ENCODE measurements at places on chromosomes 13 and 19.
A peak's percentile ranks its signal among the peaks of the same experiment; 100 is the strongest.

DNA sequence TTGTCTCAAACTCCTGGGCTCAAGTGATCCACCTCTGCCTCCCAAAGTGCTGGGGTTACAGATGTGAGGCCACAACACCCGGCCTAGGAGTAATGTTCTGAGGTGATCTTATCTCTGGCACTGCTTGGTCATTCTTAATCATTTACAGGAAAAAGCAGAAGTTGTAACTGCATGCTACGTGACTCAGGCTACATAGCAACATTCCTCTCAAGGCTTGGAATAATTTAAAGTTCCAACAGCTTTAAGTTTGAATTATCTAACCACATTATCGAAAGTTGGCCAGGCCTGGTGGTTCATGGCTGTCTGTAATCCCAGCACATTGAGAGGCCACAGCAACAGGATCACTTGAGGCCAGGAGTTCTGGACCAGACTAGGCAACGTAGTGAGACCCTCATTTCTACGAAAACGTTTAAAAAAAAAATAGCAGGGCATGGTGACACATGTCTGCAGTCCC is 3.9 kb upstream of the B9D2 start:
- DNase-seq, result no peak

GRCh38 chr19:342801-343421 is 1.7 kb downstream of the MIER2 start:
- DNase-seq, result no peak

DNA sequence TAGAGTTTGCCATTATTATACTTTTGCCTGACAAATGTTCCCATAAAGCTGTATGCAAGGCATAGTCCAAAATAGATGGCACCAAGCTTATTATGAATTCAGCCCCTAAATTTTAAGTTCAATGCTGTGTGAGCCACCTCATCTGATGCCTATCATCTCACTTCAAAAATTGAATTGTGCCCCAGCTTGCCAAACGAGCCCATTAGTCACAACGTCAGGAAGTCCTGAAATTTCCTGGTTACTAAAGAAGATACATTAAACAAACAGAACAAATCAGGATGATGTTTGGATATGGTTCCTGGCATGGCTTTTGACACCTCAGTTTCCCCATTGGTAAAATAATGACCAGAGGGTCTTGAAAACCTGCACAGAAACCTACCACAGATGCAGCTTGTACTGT is 147.5 kb upstream of the SOX21 start:
- DNase-seq, result no peak

GRCh38 chr13:78787190-78787589 is 128.2 kb upstream of the OBI1 start:
- no peak for DNase-seq

- DNase-seq, result no peak
These were observed 38.8 kb downstream of the CHST8 start for GRCh38 chr19:33660410-33661124.

GRCh38 chr13:96862093-96862492 is 132.2 kb downstream of the OXGR1 start:
- no peak for DNase-seq

DNA sequence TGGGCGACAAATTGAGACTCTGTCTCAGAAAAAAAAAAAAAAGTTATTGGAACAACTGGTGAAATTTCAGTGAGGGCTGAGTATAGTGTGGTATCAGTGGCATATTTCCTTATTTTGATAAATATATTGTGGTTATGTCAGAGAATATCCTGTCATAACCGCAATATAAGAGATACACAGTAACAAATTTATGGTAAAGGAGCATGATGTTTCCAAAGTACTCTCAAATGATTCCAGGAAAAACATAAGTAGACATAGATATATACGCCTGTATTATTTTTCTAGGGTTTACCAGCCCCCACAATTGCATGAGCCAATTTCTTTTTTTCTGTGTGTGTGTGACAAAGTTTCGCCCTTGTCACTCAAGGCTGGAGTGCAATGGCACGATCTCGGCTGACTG is 5.7 kb upstream of the C5AR1 start:
- DNase-seq, result no peak

DNA sequence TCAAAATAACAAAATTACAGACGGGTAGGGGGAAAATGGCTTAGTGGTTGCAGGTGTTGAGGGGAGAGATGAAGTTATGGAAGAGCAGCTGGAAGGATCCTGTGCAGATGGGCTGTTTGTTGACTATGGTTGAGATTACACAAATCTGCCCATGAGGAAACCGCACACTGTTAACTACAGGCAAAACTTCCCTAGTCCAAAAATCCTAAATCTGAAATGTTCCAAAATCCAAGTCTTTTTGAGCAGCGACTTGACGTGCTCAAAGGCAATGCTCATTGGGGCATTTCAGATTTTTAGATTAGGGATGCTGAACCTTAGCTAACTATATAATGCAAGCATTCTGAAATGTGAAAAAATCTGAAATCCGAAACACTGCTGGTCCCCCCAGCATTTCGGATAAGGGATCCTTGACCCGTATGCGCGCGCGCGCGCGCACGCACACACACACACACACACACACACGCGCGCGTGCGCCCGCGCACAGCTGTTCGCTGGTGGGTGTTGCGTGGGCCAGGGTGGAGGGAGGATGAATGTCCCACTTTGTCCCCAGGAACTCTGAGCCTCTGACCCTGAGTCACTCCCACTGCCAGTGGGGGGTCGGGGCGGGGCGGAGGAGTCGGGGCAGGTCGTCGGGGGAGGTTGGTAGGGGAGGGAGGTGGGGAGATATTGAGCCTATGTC is 6.8 kb downstream of the F2RL3 start:
- DNase-seq, result no peak

DNA sequence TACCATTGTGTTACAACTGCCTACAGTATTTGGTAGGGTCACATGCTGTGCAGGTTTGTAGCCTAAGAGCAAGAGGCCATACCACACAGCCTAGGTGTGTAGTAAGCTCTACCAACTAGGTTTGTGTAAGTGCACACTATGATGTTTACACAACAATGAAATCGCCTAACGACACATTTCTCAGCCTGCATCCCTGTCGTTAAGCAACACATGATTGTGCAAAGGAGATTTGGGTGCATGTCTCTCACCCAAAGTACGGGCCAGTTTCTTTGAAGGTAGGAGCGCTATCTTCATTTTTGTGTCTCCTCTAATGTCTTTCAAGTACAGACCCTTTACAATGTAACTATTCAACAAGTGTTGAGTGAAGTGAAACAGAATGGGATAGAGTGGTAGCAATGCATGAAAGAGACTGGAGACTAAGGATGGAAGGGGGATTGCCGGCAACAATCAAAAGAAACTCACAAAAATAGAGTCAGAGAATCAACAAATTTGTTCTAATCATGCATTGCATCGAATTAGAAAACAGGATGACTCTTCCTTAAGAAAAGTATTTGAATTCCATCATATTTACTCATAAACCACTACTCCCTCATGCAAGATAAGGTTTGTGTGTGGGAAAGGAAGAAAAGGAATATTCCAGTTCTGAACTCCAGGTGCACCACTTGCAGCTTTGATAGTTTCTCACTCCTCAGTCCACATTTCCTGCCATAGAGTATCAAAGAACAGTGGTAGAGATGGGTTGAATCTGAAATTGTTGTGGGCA is 60.2 kb upstream of the TNFRSF19 start:
- DNase-seq, result no peak

DNA sequence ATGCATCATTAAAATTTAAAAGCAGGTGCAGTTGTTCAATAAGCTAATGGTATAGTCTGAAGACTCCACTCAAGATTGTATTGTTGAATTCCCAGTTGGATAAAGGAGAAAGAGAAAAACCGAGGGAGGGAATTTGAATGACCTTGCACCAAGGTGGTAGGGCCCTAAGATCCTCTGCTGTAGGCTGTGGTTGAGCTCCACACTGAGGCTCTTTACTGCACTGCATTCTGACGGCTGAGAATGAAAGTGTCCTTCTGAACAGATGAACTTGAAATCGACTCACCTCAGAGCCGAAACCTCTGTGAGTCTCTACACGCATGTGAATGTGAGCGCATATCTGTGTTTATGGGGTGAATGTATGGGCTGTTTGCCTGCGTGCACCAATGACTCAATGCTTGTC is 388.9 kb upstream of the DACH1 start:
- DNase-seq, result peak; percentile 39

DNA sequence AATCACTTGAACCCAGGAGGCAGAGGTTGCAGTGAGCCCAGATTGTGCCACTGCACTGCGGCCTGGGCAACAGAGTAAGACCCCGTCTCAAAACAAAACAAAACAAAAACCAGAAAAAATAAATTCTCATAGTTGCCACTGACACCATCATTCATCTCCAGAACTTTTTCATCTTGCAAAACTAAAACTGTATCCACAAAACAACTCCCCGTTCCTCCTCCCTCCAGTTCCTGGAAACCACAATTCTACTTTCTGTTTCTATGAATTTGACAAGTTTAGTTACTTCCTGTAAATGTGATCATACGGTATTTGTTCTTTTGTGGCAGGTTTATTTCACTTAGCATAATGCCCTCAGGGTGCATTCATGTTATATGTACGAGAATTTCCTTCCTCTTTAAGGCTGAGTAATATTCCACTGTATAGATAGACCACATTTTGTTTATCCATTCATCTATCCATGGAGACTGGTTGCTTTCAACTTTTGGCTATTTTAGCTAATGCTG is 13.2 kb upstream of the ADGRE5 start:
- DNase-seq, result no peak

DNA sequence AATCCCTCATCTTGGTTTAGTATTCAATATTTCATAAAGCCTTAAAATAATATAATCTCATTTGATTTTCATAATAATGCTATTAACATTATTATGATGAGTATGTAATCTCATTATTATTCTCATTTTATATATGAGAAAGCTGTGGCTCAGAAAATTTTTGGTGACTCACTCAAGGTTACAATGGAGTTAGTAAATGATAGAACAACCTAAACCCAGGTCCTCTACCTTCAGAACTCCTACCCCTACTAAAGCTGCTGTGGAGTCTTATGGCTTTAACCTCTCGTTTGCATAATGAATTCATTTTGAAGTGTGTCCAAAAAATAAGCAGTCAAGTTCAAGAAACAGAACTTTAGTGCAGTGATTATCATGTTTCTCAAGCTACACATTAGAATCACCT is 226.3 kb downstream of the TBC1D4 start:
- DNase-seq, result no peak

GRCh38 chr13:81318231-81319019 is 977.5 kb upstream of the SPRY2 start:
- DNase-seq, result no peak

GRCh38 chr13:98013241-98013640 is 59.8 kb downstream of the IPO5 start:
- no peak for DNase-seq

GRCh38 chr13:20814224-20814910 is 40.6 kb upstream of the EEF1AKMT1 start:
- no peak for DNase-seq

DNA sequence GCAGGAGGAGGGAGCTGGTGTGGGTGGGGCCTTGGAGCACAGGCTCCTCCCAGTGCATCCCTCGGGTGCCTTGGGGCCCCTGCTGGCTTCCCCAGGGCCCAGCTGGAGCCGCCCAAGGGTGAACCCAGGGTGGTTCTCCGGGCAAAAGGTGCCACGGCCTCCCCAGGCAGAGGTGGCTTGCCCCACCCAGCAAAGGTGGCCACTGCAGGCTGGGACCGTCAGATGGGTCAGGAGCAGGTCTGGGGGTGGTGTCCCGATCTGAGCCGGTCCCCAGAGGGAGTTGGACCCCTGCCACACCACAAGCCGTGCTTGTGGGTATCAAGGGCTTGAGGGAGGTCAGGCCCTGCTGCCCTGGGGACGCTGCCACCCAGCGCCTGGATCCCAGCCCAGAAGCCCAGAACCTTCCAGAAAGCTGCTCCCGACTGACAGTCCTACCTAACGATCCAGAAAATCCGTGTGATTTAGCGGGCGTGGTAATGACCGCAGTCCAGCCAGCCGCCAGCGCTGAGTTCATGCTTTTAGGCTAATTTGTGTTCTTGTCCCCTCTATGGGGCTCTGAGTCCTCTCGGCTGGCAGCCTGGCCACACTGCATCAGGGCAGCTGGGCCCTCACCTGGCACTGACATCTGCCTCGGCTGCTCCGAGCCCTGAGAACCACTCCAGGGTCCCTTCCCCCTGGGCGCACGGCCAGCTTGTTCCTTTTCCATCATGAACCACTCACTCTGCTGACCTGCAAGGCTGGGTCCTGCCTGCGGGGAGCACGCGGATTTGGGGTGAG is 5.0 kb upstream of the GRIN3B start:
- no peak for DNase-seq

GRCh38 chr19:19662871-19663255 is 613 bp downstream of the ATP13A1 start:
- DNase-seq, result no peak

DNA sequence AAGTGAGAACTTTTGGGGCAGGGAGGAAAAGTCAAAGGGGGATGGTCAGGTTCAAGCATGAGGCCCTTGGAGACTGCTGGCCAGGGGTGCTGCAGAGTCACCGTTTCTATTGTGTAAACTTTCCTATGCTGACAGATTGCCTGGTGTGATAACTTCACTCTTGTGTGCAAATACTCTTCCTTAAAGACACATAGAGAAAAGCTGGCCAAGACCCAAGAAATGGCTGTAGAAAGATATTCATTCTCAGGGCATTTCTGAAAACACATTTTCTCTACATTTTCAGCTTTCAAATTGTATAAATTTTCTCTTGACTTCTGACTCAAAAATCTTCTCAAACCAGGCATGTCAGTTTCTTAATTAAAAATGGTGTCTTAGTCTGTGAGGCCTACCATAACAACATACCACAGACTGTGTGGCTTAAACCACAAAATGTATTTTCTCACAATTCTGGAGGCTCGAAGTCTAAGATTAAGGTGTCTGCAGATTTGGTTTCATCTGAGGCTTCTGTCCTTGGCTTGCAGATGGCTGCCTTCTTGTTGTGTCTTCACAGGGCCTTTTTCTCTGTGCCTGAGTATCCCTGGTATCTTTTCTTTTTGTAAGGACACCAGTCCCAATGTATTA is 304.5 kb downstream of the KCNRG start:
- DNase-seq, result no peak

- DNase-seq, result no peak
These were observed 1.5 kb downstream of the ZNF507 start for GRCh38 chr19:32346901-32347300.

DNA sequence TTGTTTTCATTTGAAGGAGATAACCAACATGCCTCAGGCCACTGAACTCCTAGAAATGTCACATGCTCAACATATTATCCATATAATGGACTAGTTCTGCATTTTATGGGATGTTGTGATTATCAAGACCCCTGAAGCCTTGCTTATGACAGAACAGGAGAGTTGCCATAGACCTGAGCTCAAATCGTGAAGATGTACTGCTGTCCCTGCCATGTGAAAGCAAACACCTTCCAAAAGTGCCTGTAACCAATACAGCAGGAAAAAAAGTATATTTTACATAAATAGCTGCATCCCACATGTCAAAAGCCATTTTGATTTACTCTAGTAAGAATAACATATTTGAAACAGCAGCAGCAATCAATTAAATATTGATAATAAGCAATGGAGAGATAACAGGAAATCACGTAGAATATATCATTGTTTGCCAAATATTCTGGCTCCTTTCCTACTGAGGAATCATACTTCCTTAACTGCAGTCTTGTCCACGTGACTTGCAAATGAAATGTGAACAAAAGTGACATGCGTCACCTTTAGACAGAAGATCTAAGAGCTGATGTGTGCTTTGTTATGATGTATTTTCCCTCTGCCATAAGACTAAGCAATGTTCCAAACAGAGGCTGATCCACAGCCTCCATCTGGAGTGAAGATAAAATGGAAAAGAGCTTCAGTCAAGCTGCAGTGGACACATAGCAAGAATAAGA is 33.5 kb downstream of the SLC25A30 start:
- no peak for DNase-seq
